ENCODE measurements at places on chromosomes 3 and 15.

DNA sequence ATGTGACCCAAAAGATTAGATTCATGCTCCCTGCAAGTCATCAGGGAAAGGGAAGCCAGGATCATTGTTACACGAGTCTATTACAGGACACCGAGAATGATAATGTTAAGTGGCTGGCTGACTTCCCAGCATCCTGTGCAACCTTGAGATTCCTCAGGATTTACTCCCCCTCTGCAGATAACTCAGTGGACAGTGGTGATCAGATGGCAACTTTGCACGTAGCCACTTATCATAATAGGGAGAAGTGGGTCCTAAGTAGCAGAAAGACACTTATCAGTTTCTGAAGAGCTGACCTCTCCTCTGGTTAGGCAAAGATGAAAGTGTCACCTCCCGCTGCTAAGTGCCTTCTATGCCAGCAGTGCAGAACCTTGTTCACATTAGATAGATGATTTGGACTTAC, 6.7 kb upstream of the TMPRSS7 start:
- no peak for DNase-seq

GRCh38 chr3:57118254-57118653, 46.9 kb downstream of the IL17RD start:
- no peak for DNase-seq

DNA sequence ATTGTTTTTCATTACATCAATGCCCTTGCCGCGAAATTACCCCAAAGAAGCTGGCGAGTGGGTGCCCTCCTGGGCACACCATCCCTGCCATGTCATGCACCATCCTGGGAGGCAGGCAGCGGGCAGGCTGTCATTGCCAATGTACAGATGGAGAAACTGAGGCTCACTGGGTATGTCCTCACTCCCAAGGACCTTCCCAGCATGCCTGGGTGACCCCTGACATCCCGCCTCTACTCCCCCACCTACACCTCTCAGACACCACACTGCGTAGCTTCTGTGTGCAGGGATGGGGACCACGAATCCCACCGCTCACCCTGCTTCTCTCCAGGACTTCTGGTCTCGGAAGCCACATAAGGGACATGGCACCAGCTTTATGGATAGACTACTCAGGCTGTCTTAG, 41.0 kb upstream of the SLC41A3 start:
- DNase-seq = no peak

- DNase-seq = no peak
Observed at GRCh38 chr3:49705390-49705960, 14.0 kb downstream of the AMIGO3 start.

- DNase-seq = no peak
Observed at GRCh38 chr15:41923401-41923997, 29.6 kb upstream of the SPTBN5 start.

Measured in right forelimb (tissue), 1 donor.